Stimulated activated CD8-positive, alpha-beta memory T cell treated with anti-CD3 and anti-CD28 coated beads, Interleukin-4, amount 100 ng/mL, for 48 hours (primary cell): ENCODE measurements at places on chromosomes 2 and 18.

- no peak for DNase-seq
Observed at GRCh38 chr2:240982821-240983281, 15.6 kb upstream of the SNED1 start.

DNA sequence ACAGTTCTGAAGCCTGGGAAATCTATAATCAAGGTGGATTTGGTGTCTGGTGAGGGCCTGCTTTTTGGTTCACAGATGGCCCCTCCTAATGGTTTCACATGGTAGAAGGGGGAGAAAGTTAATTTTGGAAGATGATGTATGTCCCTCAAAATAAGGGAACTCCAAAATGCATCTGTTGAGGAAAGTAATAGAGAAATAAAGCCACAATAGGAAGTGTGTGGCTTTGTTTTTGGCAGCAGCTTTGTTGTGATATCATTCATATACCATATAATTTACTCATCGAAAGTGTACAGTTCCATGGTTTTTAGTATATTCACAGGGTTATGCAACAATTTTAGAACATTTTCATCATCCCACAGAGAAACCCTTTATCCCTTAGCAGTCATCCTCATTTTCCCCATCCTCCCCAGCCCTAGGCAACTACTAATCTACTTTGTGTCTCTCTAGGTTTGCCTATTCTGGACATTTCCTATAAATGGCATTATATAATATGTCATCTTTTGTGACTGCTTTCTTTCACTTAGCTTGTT lies 274.0 kb upstream of the FAM98A start:
- DNase-seq: no peak

- no peak for DNase-seq
Observed at GRCh38 chr2:219918944-219919343, 291.5 kb downstream of the SLC4A3 start.

DNA sequence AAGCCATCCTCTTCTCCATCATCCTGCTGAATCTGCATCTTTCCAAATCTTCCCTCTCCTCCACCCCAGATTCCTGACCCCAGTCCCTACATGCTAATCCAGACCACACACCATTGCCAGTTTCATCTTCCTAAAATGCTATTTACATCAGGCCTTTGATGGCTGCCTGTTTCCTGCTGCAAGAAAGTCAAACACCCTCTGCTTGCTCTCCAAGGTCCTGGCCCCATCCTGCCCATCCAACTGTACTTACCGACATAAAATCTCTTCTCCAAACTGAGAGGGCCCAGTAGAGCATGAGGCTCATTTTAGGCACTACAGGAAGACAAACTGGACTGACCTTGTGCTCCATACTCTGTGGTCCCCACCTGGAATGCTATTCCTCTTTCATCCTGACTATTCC lies 19.0 kb downstream of the ALK start:
- DNase-seq: no peak

DNA sequence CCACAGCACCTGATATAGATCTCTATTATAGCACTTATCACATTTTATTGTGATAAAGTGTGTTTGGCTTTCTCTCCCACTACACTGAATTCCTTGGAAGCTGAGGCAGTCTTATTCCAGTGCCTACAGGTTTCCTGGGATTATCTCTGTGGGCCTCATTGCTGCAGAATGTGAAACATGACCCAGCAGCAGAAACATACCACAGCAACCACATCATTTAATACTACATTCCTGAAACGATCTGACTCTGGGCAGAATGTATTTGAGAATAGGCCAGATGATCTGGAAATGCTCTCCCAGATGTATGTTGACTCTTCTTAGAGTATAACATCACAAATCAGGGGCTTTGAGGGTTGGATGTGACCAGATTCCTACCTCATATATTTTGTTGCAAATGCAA lies 323.5 kb upstream of the TANK start:
- no peak for DNase-seq

DNA sequence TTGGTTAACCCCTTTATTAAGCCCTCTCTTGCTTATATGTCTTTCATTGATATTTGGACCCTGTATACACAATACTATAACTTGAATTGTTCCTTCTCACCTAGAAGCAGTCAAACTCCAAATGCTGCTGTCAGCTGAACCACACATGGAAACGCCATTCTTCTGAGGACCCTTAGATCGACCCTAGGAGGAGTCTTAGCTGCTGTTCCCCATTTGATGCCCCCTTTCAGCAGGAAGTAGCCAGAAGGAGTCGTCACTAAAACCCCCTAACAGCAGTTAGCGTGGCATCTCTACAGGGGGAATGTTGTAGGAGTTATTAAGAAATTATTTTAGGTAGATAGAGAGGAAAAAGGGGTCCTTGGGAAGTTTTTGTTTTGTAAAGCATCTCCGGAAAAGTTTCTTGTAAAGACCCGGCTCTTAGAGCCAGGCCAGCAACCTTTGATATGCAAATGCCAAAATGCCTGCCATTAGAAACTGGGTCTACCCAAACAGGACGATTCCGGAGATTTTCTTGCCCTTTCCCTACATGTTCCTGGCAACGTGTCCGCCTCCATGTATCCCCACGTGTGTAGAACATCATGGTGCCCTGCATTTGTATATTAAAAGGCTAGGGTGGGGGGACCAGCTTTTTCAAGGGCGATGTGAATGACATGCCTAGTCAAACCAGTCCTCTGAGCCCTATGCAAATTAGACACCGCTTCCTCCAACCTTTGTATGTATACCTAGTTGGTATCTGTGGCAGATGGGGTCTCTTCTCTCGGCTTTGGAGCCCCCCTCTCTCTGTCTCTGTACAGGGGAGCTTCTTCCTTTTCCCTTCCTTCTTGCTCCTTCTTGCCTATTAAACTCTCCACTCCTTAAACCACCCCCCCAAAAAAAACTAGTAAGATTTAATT lies 638.4 kb upstream of the POU3F3 start:
- DNase-seq: no peak

- no peak for DNase-seq
Observed at GRCh38 chr2:181310967-181311366, 146.2 kb upstream of the ITGA4 start.

DNA sequence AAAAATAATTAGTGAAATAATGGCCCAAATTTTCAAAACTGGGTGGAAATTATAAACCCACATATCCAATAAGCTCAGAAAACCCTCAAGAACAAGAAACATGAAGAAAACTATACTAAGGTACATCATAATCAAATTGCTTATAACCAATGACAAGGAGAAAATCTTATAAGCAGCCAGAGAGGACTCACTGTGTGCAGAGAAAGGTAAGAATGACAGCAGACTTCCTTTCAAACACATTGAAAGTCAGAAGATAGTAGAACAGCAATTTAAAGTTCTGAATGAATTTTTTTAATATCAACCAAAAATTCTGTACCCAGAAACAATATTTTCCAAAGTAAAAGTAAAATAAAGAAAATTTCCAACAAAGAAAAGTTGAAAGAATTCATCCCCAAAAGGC lies 197.7 kb upstream of the RAB12 start:
- DNase-seq: no peak

- no peak for DNase-seq
Observed at GRCh38 chr2:8526403-8526696, 155.5 kb upstream of the ID2 start.

DNA sequence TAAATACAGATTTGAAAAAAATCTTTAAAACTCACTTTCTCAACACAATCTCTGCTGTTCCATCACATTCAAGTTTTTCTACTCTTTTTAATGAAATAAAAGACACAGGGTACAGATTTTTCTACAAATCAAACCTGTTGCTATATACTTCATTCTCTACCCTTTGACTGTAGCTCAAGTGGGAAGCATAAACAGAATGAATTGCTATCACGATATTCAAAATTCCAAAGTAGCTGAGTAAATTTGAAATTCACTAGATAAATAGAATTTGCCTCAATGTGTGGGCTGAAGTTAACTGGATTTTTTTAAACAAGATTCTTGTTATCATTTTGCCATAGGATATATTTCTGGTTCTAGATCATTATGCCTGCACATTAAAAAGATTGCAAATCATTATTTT lies 185.9 kb downstream of the ZNF521 start:
- DNase-seq: no peak

- DNase-seq: no peak
Observed at GRCh38 chr2:133334923-133335322, 233.3 kb downstream of the NCKAP5 start.

GRCh38 chr2:121095257-121096080 lies 189.5 kb downstream of the TFCP2L1 start:
- peak; percentile 53 for DNase-seq

DNA sequence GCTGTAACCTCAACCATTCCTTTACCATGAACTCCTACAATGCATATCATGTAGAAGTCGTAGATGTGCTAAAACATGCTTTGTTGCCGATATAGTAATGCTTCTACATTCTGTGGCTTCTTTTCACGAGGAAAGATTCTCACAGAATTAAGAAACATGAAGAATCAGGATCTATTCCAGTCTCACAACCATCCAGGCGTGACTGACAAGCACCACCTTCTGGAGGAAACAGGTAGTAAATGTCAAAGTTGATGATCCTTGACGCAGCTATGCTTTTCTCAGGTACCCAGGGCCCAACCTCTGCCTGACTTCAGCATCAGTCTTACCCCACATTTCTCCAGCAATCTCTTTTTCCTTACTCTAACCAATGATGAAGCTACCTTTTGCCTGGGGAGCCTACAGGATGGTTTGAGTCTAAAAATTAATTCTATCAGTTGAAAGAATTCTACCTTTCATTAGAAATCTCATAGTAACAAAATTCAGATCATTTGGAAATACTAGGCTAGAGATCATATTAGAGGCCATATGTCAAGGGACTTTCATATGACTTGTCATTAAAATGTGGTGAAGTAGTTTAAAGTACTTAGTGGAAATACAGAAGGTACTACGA lies 123.3 kb upstream of the RND3 start:
- no peak for DNase-seq

GRCh38 chr2:239533569-239534316 lies 132.9 kb upstream of the HDAC4 start:
- no peak for DNase-seq
